ENCODE measurements at places on chromosomes 2 and 18. TPM values are rescaled to one million over a fixed set of nuclear protein-coding genes. Genes with fewer than 3 reads are reported as not detected.

GRCh38 chr2:180655393-180655792, 325.0 kb upstream of the UBE2E3 start:
- no peak for DNase-seq

- DNase-seq, result no peak
Observed at GRCh38 chr2:85854897-85855296, 33.9 kb downstream of the ST3GAL5 start.

Gene SH2D6
- total RNA-seq, result 0.44 TPM

Gene GRB14
- 6.0 TPM for total RNA-seq

Gene SLC9A4
- total RNA-seq, result not detected
